ENCODE measurements at places on chromosomes 11 and 22.

DNA sequence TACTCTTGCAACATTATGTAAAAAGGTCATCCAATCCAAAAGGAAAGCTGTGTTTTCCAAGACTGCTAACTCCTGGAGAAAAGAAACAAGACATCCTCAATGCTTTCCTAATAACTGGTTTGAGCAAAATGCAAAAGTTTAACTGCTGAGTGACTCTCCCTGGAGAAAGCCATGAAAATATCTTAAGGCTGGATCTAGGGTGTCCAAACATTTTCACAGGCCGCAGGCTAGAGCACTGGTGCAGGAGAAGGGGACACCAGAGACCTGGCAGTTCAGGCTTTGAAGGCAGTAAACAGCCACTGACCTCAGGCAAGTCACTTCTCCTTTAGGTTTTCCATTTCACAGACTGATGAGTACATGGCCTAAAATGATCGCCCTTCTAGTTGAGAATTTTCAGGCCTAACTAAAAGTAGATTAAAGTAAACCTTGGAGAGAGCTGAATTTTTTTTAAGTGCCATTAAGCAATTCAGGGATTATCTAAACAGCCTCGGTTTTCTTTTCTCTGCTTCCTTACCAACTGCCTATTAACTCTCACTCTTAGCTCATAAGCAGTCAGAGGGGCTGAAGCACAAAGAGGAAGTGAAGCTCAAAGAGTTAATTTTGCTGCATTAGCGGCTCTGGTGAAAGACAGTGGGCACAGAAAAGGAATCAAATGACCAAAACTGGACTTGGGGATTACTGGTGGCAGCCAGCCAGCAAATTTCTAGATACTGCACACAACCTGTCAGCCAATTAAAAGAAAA, 2.3 kb downstream of the CHKA start:
- no peak for DNase-seq

- DNase-seq: no peak
Measured at GRCh38 chr11:76891285-76891684, 30.6 kb downstream of the ACER3 start.

DNA sequence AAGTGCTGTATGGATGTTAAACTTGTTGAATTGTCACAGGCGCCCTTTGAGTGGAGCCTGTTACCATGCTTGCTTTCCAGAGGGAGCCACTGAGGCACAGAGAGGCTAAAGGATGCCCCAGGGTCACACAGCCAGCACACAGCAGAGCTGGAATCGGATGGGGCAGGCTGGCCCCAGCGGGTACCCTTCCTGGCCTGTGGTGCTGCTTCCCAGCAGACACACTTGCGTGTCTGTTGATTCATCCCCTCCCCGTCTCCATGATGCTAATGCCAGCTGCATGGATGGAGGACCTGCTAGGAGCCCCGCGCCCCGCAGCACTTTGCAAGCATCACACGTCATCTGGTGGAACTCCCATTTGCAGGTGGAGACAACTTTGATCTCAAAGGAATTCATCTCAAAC, 52.4 kb upstream of the SHISAL1 start:
- DNase-seq: no peak

- DNase-seq: no peak
Measured at GRCh38 chr11:78823588-78823987, 248.9 kb upstream of the NARS2 start.

DNA sequence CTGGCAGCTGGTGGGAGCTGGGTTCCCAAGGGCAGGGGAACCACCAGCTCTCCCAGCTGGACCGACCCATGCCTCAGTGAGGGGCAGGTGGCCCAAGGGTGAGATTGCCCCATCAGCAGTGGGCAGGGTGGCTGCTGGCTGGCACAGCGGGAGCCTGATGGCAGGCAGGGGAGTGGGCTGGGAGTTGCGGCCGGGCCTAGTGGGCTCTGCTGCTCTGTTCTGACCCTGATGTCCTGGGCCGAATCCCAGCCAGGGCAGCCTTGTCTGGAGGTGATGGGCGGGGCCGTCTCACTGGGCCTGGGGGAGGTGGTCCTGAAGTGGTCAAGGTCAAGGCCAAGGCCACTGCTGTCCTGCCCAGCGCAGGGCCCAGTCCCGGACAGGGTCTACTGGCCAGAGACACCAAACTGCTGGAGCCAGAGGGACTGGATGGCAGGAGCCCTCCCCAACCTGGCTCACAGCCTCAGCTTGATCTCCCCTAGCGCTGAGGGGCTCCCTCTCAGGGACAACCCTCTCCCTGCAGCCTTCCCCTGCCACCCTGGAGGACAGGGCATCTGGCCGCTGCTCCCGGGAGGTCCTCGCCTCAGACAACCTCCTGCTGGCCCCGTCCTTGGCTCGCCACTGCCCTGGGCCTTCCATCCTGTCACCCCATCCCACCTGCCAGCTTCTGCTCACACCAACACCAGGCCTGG, 26.5 kb upstream of the PPARA start:
- no peak for DNase-seq

DNA sequence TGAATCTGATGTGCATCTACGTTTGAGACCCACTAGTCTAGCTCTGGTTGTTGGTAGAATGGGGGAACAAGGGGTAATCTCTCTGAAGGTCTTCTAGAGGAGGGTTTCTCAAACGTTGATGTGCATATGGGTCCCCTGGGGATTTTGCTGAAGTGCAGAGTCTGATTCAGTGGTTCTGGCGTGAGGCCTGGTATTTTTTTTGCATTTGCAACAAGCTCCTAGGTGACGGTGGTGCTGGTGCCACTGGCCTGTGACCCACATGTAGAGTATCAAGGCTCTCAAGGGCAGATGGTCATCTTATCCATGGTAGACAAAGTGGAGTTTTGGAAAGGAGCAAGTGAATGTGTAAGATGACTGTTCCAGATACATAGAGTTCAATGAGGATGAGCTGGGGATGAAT, 97.1 kb downstream of the CEP164 start:
- no peak for DNase-seq

GRCh38 chr22:38811241-38811640, 17.3 kb upstream of the DNAL4 start:
- no peak for DNase-seq

DNA sequence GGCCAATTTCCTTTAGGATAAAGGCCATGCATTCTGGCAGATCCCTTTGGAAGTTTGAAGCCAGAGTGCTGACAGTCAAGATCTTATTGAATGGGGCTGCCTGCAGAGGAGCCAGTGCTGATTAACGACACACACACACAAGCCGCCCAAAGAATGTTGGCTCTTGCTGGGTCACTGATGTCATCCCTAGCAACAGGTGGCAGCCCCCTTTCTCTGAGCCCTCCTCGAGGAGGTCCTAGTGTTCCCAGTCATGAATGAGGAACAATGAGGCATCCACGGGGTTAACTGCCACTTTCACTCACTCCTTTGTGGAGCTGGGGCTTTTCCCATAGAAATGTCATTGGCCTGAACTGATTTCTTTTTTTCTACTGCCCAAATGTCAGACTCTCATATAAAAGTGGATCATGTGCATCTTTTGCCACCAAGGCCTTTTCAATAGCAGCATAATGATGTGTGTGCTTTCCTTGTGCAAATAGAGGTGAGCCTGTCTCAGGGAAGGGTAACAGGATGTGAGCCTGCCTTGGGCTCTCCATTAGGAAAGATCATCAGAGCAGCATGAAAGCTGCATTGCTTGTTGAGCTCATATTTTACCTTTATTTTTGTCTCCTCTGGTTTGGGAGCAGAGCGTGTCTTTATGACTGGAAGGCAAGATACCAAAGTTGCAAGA, 301.8 kb upstream of the MTNR1B start:
- DNase-seq: no peak

DNA sequence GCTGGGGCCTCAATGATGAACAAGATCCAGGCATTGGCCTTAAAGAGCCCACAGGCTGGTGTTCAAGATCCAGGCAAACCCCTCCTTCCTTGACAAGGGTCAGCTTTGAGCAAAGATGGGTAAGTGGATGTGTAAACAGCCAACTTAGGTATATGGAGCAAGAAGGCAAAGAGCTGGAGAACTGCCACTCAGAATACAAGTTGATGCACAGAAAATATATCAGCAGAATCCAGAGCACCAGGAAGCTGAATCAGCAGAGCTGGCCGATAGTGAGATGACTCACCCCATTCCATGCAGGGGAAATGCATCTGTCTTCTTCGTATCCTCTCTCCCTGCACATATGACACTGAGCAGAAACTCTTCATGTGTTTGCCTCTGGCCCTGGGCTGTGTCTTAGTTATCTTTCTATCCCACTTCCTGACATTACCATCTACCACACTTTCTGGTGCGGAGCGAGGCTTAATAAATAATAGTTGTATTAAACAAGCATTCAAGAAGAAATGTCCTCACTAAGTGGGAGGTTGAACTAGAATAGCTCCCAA, 57.8 kb downstream of the ENDOD1 start:
- no peak for DNase-seq

DNA sequence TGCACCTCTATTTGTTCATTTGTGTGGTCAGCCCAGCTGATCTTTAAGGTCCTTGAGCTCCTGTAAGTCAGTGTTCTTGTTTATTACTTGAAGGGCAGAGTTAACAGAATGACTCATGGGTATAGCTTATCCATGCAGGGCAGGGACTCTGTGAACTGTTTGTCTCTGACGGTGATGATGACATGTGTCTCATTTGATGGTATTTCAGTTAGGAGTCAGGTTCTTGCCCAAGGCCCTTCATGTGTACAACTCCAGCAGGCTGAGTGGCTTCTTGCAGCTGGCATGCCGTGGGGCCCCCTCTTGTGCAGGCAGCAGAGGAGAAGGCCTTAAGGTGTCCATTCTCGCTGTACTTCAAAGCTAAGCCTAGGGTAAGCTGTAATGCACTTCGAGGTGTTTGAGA, 165.1 kb downstream of the DBX1 start:
- no peak for DNase-seq

- no peak for DNase-seq
Measured at GRCh38 chr22:49291169-49291568, 536.5 kb downstream of the BRD1 start.

DNA sequence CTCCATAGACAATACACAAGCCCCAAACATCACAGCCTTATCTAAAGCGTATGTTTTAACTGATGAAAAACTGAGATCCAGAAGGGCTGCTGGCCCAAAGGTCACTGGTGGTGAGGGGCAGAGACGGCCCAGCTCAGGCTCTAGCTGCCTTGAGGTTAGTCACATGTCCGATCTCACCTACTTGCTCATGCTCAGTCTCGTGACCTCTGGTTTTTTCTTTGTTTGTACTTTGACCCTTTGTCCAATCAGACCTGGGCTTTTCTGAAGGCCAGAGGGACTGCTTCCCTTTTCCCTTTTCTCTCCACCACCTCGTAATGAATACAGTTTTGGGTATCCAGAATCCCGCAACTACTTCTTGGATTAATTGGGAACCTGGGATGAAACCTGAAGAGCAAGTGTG, 28.6 kb downstream of the MMP20 start:
- DNase-seq: no peak

DNA sequence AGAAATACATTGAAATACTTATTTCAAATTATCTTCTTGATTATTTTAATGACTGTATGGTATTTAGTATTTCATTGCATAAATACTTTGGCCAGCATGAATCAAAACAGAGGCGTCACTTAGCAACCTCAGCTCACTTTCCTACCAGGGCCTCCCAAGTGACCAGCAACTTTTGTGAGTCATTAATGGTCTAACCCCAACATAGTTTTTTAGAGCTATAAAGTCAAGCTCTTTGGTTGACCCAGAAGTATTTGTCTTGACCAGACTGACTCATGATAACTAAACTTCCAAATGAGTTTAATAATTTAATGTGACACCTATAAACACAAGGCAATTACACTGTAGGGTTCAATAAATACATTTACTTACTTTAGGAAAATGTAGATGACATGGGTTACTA, 27.9 kb upstream of the RBMXL2 start:
- no peak for DNase-seq

DNA sequence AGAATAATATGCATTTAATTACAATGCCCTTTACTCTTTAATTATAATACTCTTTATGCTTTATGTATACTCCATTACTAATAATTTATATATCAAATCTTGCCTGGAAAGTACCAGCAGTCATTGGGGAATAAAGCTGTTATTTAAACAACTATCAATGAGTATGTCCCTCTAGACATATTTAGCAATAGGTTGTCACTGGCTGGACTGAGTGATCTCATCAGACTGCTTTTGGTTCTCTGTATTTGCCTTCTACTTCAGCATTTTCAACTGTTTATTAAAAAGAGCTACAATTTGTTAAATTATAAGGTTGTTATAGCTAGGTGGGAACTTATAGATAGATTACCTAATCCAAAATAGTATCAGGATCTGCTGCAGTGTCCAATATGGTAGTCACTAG, 267.2 kb downstream of the DCDC1 start:
- no peak for DNase-seq

GRCh38 chr11:108984523-108984922, 319.7 kb downstream of the DDX10 start:
- DNase-seq: no peak

GRCh38 chr11:125091247-125091876, 20.1 kb downstream of the TMEM218 start:
- DNase-seq: no peak

DNA sequence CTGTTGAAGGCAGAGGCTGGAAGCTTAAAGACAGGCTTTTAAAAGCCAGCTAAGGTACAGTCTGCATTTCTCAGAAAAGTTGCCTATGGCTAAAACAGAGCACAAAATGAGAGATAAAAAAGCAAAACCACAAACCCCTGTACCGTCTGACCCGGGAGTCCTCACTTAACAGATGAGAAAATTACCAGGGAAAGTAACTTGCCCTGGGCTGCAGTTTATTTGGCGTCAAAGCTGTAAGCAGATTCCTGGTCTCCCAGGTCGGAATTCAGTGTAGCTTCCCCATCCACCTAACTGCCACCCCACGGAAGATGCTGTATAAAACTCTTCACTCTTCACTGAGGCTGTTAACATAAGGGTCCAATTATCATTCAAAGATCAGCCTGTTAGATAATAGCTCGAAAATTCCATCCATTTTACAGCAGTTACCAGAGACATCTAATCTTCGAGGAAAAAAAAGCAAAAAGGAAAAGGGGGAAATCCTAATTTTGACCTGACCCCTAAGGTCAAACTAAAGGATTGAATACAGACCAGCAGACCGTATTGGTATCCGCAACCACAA, 1.5 kb downstream of the TCF20 start:
- DNase-seq: no peak

DNA sequence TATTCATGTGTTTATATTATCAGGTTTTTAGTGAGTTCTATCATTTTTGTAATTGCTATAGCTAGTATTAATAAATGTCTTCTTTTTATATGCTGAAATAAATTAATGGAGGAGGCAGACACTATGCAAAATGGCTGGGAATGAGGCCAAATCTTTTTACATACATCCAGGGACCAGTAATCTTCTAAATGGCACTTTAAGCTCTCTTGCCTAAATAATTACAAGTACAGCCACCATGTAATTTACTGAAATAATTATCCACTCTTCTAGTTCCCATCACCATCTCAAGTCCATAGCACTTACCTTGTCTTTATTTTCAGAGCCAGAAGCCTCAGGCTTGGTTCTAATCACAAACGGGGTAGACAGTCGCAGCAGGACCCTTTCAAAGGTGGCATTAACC, 79.1 kb downstream of the GUCY1A2 start:
- DNase-seq: no peak
